ENCODE measurements at places on chromosomes 4 and X. TPM values are rescaled to one million over a fixed set of nuclear protein-coding genes. Genes with fewer than 3 reads are reported as not detected.
A peak's percentile ranks its signal among the peaks of the same experiment; 100 is the strongest.

- peak; percentile 18 for DNase-seq
These were observed at the start of gene XKRX for GRCh38 chrX:100928660-100929613. Gene XKRX (minus strand): TSS chrX:100928917. CDS start chrX:100928304, 613 bp downstream.

DNA sequence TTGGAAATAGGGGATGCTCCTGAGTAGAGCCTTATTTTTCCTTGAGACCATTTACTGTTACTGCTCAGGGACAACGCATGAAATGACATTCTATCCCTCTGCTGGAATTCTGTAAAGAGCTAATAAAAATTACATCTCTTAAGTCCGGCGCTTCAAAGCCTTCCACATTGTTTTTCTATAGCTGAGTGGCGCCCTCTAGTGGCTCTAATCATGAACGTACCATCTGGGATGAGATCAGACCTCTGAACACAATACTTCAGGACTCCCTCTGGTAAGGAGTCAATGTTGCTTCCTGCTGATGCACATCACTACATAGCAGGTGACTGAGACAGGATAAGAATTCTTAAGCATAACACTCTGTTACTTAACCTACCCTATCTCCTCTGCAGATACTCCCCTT is 6.0 kb downstream of the HMGN5 start:
- no peak for DNase-seq

DNA sequence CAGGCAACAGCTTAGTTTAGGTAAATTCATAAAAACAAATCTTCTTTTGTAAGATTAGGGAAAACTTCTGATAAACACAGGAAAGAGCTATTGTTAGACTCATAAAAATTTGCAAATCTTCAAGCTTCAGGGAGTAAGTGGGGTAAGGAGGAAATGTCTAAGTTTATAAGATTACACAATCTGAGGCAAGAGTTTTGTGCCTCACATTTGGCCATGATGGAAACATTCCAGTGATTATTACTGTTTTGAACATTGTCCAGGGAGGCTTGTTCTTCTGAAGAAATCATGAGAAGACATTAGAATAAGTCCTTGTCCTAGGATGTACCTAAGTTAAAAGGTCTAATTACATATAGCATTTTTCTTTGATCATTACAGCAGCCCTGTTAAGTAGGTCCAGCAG is 72.8 kb downstream of the MAOB start:
- DNase-seq, result peak; percentile 53

RHOH gene
- 1.6 TPM for total RNA-seq

CXorf58 gene
- 0.14 TPM for total RNA-seq

Measured in uterus (tissue), 4 donors.